AG09319 (cell line): ENCODE measurements at places on chromosomes 11 and 22.

DNA sequence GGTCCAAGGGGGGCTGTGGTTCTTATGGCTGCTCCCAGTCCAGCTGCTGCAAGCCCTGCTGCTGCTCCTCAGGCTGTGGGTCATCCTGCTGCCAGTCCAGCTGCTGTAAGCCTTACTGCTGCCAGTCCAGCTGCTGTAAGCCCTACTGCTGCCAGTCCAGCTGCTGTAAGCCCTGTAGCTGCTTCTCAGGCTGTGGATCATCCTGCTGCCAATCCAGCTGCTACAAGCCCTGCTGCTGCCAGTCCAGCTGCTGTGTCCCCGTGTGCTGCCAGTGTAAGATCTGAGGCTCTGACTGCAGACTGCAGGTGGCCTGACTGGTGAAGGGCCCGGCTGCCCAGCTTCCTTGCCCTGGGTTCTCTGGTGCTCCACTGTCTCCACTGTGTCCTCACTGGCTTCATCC is 696 bp downstream of the KRTAP5-5 start:
- DNase-seq: no peak

- DNase-seq: no peak
These were observed 228.2 kb upstream of the ZC3H12C start for GRCh38 chr11:109864834-109865547.

DNA sequence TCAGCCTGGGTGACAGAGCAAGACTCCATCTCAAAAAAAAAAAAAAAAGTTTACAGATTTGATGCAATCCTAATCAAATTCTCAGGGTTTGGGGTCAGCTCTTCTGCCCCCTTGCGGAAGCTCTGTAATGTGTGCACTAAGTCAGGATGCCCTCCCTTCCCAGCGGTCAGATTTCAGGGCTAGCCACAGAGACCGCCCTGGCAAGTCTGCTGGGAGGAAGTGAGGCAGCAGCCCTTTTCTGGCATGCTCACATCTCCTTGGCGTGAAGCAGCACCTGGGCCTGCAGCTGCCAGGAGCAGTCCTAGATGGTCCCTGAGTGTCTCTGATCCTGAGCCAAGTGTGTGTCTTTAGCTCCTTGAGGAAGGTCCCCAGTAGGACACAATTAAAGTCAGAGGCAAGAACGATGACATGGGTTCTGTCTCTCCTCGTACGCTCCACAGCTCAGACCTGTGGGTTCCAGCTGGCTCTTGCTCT is 10.9 kb upstream of the APOBEC3C start:
- DNase-seq: peak; percentile 78

GRCh38 chr22:45884201-45885062 is 92.5 kb downstream of the WNT7B start:
- DNase-seq: no peak

- no peak for DNase-seq
These were observed 29.1 kb upstream of the TECTA start for GRCh38 chr11:121071846-121072450.

DNA sequence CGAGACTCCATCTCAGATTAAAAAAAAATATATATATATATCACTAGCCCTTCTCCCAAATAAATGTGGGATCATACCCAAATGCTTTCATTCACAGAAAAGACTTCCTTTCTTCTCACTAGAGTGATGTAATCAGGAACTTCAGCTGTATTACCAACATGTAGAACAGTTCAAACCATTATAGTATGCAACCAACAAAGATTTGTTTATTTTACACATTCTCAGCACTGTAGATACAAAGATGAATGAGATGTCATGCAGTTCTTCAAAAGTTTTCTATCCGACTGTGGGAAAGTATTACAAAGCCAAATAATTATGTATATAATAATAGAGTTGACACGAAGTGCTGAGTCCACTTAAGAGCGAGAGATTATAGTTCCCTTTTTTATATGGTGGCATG is 22.2 kb upstream of the ZNF143 start:
- DNase-seq: no peak

DNA sequence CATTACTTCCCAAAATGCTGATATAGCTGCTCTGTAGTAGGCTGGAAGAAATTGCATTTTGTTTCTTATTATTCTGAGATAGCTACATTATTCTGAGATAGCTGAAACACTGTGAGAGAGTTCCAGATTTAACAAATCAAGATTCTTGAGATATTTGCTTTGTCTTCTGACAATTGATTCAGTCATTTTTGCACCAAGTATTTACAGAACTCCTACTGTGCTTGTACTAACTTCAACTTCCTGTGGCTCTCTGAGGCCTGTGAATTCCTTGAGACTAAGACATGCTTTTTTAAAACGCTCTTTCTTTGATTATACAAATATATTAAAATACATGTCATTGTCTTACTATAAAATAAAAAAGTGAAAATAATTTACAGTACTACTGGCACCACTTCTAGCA is 52.7 kb downstream of the USP47 start:
- no peak for DNase-seq

DNA sequence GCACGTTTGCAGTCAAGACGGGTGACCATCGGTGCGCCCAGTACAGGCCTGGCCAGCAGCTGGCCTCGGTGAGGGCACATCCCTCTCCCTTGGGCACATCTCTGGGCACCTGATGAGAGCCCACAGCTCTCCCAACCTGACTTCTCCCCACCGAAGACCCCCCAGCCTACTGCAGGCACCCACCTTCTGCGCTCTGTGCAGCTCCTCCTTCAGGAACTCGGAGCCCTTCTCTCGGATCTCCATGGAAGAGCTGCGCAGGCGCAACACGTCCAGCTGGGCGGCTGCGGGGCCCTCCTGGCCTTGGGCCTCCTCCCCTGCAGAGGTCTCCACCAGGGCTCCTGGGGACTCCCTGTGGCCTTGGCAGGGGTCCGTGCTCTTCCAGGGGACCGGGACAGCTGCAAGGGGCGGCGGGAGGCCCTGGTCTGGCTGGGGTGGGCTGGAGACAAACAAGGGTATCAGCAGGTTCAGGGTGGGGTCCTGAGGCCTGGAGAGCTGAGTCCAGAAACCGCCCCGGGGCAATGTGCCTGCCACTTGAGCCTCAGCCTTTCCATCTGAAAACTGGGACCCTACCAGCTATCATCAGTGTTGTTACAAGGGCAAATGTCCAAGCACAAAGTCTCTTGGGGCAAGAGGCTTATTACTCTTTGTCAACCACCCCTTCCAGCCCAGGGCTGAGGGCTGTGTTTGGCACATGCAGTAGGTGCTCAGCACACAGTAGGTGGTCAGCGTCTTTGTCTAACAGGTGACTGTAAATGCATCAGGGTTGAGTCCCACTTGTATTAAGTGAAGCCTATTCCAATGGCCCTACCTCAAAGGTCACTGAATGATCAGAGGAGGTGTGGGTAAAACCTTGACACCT is 9.3 kb downstream of the RAB3IL1 start:
- no peak for DNase-seq

GRCh38 chr11:27296497-27296896 is 66.5 kb downstream of the CCDC34 start:
- peak; percentile 29 for DNase-seq

- no peak for DNase-seq
These were observed 102.9 kb upstream of the GAL start for GRCh38 chr11:68581439-68581838.

DNA sequence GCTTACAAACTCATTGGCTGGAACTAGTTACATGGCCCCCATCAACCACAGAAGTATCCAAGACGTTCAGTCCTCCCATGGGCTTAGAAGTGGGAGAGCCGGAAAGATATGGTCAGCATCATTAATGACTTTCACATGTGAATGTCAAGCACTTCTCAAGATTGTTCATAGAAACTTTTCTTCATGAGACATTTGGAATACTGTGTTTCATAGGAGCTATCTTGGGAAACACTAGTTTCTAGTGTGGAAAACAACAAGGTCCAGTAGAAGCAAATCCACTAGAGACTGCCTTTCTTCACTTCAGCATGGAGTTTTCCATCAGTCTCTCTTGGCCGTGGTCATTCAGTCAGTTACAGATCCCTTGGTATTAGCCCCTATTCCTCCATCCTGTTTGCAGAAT is 160.9 kb downstream of the C11orf91 start:
- DNase-seq: no peak

- DNase-seq: no peak
These were observed 26.8 kb upstream of the B3GAT1 start for GRCh38 chr11:134438542-134439537.

GRCh38 chr11:64015935-64016845 is 19.5 kb upstream of the FLRT1 start:
- DNase-seq: no peak

DNA sequence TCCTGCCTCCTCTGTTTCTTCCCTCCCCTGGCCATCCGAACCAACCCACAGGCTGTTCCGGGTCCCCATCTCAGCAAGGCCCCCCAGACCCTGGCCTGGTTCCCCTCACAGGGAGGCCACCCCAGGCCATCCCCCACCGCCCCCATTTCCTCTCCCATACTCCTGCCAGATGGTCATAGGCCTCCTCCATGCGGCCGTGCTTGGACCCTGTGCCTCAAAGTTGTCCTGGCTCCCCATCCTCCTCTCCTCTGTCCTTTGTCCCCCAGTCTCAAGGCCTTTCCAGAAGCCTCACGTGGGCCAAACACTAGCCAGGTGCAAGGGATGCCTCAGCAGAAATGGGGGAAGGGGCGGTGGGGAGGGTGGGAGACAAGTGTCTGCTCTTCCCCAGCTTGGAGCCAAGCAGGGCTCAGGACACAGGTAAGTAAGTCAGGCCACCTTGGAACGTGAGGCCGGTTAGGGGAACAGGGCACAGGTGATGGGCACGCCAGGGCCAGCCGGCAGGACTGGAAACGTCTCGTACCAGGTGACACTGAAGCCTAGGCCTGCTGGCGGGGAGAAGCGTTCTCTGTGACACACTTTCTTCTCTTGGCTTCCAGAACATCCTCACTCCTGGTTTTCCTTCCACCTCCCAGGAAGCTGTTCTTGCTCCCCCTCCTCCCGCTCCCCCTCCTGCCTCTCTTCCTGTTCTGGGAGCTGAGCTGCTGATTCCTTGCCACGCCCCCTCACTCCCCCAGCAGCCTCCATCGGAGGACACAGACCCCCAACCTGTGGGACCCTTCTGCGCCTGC is 31.5 kb upstream of the SLC22A12 start:
- no peak for DNase-seq

DNA sequence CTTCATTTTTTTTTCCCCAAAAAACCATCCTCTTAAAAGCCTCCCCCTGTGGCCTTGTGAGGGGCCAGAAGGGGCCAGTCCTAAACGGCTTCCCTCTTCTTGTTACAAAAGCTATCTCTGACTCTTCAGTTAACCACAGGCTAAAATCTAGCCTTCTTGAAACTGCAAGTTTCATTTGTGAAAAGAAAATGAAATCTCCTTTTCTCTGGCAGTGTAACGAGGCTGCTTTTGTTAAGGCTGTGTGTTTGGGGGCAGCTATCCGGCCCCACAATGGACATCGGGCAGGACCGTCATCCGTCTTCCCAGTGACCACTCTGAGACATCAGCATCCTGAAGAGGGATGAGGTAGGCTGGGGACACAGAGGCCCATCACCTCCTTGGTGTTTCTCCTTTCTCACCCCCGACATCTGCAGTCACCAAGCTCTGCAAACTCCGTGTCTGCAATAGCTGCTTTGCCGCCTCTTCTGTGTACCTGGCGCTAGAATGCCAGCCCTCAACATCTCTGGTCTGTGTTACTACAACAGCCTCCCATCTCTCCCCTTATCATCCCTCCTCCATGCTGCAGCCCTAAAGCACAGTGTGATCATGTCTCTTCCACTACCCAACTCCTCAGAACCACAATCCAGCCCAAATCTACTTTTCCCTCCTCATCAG is 94.0 kb downstream of the RCN1 start:
- no peak for DNase-seq

DNA sequence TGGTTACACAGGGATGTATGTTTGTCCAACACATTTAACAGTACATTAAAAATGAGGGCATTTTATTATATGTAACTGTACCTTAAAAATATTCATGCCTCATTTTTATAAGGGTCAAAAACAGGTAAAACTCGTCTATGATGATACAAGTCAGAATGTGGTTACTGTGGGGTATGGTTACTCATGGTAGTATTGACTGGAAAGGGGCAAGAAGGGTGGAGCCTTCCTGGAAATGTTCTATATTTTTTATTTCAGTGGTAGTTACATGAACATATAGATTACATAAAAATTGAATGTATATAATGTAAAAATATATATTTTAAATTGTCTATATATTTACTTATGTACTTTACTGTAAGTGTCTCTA is 99.8 kb downstream of the STIM1 start:
- DNase-seq: no peak

- DNase-seq: no peak
These were observed 272.5 kb downstream of the SBF2 start for GRCh38 chr11:10021563-10021962.

DNA sequence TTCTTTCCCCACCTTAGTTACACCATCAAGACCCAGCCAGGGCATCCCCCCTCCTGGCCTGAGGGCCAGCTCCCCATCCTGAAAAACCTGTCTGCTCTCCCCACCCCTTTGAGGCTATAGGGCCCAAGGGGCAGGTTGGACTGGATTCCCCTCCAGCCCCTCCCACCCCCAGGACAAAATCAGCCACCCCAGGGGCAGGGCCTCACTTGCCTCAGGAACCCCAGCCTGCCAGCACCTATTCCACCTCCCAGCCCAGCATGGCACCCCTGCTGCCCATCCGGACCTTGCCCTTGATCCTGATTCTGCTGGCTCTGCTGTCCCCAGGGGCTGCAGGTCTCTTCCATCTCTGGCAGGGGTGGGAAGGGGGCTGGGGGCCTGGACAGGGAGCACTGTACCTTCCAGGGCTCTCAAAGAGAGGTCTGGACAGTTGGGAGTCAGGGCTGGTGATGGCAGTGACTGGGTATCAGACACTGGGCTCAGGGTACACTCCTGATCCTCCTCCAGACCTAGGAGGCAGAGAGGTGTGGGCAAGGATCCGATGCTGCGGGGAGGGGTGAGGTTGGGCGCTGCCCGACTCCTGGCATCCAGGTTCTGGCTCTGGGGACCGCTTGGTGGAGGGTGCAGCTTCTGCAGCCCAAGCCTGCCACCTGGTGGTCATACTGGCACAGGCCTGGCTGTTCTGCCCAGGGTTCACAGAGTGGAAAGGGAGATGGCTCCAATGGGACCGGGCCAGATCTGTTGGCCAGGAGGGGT is at the start of gene UPK2:
TSS of gene UPK2 (plus strand) at position 205 of the 753 bp plus-strand sequence. CDS start at position 258, 53 bp downstream.
- peak; percentile 43 for DNase-seq

DNA sequence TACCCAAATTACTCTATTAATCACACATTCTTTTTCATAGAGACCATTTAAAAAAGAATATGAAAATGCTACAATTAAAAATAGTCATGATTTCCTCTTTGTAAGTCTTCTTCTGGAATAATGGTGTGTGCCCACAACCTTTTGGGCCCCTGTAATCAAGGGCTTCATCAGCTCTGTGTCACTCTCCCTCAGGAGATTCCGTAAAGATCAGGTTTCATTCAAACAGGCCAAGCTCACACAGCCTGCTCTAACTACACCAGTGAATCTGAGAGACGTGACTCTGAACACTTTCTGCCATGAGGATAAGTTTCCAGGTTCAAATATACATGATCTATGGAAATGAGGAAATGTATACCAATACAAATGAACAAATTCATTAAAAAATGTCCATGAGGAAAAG is 9.5 kb downstream of the DRICH1 start:
- DNase-seq: no peak

DNA sequence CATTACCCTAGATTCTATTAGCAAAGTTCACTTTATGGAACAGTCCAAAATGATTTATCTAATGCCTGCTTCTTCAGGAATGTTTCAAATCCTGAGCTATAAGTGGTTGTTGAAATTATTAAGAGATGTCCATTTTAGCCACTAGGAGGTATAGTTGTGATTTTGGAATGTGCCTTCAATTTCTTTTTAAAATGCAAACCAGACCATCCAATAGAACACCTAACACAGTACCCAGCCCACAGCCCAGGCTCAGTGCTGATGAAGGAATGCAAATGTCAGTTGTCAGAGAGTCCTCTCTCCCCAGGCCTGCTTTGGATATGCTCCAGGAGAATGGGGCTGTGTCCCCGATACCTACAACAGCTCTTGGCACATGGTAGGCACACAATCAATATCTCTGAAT is 85.8 kb upstream of the E2F8 start:
- DNase-seq: no peak
